ENCODE measurements at places on chromosomes 5 and 9.

DNA sequence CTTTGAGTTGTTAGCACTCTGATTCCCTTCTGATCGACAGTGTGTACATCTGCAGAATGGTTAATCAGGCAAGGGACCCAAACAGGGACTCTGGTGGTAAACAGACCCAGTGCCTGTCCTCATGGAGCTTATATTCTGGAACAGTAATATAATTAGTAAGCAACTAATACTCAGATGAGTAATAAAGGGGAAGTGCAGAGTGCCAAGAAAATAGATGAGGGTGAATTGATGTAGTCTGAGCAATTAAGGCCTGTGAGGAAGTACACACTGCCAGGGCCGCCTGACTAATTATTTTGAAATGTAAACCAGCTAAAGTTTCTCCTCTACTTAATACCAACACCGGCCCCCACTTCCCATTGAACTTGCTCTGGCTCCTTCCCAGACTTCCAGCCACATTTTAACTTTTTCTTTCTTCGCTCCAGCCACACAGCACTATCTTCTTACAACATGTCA lies 4.2 kb downstream of the DHX29 start:
- DNase-seq = no peak

- no peak for DNase-seq
Observed at GRCh38 chr5:71658916-71659662, 60.0 kb upstream of the CARTPT start.

DNA sequence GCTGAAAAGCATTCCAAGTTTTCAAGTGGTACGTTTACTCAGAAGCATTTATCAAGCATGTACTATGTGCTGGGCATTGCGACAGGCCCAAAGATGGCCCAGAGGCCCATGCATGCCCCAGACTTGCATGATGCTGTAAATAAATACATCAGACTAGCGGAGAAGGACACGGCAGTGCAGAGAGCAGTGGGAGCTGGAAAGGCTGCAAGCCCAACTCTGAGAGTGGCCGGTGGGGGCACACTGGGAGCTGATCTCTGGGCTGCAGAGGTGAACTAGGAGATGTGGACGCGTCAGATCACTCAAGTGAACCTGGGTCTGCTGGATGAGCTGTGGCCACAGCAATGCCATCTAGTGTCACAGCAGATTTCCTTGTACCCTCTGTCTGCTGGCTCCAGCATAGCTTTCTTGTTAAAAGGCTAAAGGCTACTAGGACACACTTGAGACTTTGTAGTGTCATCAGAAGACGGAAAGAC lies 246.9 kb downstream of the FANCC start:
- DNase-seq = no peak

DNA sequence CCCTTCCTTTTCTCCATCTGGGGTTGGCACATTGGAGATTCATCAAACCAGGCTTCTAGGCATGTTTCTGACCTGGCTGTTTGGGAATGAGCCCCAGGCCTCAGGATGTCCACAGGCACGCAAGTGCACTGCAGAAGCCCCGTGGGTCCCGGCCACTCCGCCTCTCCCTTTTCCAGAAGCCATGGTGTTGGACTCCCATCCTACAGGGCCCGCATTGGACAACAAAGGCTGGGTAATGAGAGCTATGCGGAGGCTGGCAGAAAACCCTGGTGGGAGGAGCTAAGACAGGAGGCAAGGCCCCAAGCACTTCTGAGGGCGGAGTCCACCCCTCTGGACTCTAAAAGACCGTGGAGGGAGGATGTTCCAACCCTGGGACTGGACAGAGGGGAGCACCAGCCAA lies 160.6 kb downstream of the OLFM1 start:
- DNase-seq = no peak

- no peak for DNase-seq
Observed at GRCh38 chr9:100426189-100426529, 784 bp upstream of the MSANTD3 start.

- DNase-seq = no peak
Observed at GRCh38 chr5:84292000-84292642, 92.6 kb downstream of the EDIL3 start.

DNA sequence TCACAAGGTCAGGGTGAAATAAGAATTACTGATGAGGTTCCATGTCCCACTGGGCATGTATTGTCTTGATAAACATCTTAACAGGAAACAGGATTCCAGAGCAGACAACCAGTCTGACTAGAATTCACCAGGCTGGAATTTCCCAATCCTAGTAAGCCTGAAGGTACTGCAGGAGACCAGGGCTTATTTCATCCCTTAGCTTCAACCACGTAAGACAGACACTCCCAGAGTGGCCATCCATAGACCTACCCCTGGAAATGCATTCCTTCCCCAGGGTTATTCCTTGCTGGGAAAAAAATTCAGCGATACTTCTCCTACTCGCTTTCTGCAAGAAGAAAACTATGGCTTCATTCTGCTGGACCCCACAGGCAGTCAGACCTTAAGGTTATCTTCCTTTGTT lies 785.4 kb downstream of the NR2F1-AS1 start:
- DNase-seq = no peak

DNA sequence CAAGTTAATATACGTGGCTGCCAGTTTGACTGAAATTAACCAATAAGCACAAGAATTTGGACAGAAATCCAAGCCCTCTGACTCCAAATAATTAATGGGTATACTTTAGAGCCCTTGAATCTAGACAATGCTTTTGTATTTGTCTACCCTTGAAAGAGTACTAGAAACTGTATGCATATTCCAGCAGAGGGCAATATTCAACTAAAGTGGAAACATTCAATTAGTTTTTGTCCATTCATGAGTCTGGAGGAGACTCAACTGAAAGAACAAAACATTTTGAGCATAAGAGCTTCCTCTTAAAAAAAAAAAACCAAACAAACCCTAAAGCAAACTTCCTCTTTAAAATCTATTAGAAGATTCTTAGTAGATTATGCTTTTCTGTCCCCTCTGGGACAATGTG lies 157.8 kb downstream of the ARHGEF28 start:
- no peak for DNase-seq

DNA sequence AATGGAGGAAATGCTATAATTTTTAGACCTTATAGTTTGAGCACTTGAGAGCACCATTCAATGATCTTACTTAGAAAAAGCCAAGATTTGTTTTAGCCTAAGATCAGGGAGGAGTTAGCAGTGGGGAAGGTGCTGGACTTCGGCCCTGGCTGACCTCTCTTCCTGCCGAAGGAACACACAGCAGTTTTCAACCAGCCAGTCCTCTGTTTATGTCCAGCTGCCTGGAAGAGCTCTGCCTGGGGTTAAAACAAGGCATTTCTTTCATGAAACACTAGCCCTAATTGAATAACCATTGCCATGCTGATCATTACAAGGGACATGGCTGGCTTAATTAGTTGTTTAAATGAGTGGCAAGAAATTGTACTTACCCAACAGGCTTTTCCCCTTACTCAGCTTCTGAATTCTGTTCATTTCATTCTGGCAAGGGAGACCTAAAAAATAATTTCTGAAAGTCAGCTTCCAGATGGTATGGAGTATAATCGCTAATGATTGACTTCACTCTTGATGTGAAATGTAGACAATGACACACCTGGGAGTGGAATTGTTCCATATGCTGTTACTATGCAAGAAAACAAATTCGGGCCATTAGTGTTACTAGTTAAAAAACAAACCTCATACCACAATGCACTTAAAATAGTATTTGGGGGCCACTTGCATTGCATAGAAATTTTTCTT lies 514.2 kb downstream of the SPOCK1 start:
- DNase-seq = no peak

DNA sequence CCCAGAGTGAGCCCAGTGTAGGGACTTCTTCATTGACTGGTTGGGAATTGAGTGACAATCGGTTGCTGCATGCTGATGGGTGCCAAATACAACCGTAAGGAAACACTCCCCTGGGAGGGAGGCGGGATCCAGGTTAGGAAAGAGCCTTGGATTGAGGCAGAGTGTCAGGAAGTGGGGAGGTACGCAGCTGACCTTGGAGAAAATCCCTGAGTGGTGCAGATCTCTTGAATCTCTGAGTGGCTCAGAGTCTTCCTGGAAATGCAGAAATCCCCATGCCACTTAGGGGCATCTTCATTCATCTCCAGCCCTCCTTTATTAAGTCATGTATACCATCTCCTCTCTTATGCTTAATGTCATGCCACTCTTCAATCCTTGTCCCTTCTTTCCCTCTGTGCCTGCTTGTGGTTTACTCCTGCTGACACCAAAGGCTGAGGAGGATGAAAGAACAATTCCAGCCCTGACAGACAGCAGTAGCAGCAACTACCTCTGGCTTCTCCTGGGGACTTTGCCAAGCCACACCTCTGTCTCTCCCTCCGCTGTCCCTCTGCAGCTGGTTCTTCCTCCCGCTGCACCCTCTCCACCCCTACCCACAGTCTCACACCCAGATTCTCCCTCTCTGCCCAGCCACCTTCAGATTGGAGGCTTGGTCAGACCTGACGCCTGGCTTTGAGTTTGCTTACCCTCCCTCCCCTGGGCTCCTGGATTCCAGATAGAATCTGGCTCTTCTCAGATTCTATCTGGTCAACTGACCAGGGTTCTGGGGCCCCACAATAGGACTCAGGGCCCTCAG lies 14.1 kb upstream of the LCP2 start:
- DNase-seq = no peak

- DNase-seq = no peak
Observed at GRCh38 chr5:65708145-65708544, 13.8 kb downstream of the SGTB start.

DNA sequence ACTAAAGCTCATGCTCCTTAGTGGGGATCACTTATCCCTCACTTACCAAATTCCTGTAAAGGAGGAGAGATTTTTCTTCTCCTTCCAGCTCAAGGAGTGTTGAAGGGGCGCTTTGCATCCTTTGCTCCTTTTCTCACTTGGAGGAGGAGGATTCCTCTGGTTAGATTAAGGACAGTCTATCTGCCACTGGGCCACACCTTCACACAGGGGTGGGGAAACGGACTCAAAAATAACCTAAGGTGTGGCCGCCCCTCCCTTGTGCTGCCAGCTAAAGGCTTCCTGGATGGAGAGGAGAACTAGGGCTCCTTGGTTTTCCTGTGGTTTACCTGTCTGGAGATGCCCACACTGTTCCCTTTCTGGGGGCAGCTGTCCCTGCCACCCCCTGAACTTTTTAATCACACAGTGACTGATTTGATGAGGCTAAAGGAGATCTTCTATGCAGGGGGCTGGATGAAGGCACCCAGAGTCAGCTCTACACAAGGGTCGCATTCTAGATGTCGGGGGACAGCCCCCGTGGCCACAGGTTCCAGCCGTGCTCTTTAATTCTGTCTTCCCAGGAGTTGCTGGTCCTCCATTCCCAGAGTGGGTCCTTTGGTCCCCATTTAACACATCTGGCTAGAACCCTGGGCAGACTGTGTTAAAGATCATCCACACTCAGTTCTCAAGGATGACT lies 14.4 kb downstream of the GLRX start:
- no peak for DNase-seq

DNA sequence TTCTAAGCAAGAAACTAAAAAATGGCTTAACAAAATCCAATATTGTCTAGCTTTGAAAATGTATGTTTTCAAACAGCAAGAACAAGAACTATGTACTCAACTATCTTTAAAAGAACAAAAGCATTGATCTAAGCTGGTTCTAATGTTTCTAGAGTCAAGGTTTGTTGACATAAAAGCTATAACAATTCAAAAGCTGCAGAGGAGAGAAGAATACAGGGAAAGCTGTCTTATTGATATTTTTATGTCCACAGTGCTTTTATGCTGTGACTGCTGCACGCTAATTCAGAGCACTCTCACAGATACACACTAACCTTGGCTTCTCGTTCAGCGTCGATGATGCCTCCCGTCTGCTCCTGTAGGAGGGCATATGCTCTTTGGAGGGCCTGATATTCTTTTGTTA lies 129.5 kb upstream of the DPYSL3 start:
- no peak for DNase-seq

DNA sequence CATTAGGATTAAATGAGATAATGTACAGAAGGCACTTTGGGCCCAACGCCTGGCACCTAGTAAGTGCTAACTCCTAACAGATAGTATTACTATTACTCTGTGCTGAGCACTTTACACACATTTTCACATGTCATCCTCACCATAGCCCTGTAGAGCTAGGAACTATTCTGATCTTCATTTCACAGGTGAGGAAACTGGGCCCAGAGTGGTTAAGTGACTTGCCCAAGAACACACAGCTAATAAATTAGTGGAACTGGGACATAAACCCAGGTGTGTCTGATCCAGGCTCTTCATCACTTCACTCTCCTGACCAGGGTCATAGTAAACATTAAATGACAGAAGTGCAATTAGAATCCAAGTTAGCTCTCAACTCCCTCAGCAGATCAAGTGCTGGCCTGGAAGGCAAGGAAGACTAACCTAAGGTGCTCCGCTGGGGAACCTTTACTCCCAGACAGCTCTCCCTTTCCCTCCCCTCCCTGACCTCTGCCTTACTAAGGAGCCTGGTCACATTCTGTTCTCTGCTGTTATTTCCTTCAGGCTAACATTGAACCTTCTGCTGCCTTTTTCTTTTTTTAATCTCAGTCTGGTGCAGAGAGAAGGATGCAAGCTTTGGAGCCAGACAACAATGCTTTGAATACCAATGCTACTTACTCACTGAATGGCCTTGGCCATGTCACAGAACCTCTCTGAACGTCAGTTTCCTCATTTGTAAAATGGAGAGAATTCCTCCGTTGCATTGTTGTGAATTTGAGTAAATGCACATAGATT lies 4.1 kb upstream of the ADRA1B start:
- DNase-seq = no peak

- DNase-seq = no peak
Observed at GRCh38 chr5:145237843-145238242, 597.3 kb downstream of the PRELID2 start.
